ENCODE measurements at places on chromosomes 3 and 15.

DNA sequence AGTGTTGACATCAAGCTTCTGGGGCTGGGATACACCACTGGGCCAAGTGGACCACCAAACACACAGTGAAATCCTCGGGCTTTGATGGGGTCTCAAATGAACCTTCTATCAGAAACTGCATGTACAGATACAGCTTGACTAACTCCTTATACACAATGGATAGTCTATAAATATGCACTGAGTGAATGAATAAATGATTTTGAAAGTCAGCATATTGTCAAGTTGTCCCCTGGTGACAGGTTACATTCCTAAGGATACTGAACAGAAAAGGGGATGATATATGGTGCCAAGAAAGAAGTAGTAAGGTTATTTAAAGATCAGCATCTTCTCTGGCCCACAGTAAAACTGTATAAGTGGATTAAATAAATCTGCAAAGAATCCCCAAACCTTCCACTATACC lies 159.4 kb upstream of the SLC2A2 start:
- DNase-seq: no peak

DNA sequence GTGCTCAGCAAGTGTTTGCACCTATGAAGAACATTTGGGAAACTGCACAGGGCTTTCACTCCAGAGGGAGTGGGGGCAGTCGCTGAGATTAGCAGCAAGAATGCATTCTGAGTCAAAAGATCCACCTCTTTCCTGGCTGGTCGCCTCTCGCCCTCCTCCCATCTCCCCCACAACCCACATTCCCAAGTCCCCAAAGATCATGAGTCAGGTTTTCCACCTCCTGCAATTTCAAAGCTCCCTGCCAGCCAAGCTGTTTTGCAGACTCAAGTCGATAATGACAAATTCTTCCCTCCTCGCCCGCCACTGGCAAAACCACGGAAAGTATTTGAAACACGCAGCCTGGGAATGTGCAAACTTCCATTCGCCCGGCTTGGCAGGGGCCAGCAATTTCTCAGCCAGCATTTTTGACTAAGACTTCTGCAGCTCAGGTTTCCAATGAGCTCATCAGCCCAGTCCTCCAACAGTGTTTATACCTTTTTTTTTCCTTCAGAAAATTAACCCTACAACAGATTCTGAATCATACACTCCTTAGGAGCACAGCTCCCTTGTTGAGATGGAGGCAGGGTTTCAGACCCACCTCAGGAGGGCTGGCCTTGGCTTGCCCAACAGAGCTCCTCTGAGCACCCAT lies 181.4 kb downstream of the SMAD6 start:
- peak; percentile 68 for DNase-seq

DNA sequence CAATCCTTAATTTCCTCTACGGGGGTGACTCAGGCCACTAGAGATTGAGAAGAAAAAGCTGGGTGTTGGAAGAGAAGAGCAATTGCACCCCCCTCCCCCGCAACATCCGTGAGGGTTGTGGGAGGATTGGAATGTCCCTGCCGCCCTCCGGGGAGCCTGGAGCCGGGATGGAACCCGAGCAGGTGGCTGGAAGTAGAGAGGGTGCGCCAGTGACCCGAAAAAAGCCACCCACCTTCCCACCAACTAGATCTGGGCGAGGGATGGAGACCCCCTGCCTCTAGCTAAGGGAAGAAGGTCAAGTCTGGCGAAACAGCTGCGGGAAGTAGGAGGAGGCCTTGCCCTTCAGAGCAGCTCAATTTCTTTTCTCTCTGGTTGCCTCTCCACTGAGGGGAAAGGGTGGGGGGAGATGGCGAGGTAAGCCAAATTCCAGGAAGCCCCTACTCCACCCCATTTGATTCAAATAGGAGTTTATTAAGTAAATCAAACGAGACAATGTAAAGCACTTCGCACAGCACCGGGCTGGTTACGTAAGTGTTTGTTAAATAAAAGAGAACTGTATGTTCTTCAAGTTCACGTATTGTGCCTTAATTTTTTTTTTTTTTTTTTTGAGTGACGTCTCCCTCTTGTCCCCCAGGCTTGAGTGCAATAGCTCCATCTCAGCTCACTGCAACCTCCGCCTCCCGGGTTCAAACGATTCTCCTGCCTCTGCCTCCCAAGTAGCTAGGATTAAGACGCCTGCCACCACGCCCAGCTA lies 1.1 kb upstream of the WWTR1 start:
- peak; percentile 66 for DNase-seq

GRCh38 chr15:29071232-29071881 lies 185.6 kb downstream of the APBA2 start:
- DNase-seq: no peak

- no peak for DNase-seq
Measured at GRCh38 chr3:8938021-8938420, 25.3 kb downstream of the RAD18 start.

DNA sequence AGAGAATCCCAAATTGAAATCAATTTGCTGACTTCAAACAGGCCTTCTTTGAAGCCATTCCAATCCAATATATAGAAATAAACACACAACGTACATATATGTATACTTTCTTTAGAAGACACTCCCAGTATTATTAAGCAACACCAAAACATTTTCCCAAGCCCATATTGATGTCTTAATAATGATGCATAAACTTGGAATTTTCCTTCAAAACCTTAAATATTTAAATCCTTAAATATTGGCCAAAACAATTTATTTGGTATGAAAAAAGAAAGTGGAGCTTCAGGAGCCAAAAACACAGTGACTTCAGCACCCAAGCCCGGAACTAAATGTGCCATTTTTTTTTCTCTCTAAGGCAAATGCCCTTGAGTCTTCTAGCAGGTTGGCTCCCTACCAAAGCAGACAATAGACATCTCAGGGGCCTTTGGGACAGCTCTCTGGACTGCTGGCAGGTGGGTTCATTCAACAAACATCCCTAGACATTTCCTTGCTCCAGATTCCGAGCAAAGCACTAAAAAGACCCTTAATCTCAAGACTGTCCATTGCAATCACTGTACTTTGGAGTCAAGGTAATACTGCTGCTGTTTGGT lies 384.7 kb downstream of the NTRK3 start:
- DNase-seq: no peak
